ENCODE measurements at places on chromosomes 1 and 21.

DNA sequence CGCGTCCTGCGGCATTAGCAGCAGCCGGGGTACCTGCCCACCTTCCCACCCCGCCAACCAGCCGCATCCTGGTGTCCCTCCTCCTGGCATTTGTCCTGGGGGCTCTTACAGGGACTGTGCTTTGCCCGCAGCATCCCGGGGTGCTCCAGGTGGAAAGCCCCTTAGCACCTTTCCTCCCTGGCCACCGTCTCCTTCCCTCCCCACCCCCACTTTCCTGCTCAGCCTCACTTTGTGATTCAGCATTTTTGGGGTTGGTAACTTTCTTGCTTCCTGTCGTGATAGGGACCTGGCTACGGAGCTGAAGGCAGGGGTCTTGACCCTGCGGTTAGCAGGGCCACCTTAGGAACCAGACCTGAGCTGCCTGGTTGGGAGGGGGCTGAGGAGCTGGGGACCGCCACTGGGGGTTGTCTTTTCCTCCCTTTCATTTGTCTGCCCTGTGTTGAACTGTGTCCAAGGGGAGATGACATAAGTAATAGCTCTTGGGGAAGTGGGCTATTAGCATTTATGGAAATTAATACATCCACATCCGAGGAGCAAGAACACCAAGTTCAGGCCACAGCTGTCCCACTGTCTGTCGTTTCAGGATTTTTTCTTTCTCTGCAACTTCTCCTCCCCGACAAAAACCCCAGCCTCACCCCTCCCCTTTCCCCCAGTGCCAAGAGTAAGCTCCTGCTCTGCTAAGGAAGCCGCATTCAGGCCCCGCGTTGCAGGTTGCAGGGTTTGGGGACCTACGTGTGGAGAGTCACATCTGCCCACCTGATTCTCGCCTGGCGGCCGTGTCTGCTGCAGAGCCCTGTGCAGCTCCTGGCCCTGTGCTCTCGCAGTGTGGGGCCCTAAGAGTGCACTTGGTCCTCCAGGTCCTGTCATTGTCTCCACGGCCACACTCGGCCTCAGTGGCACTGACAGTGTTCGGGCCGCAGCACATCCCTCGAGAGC is 1.6 kb upstream of the NPHP4 start:
- peak; percentile 55 for DNase-seq

DNA sequence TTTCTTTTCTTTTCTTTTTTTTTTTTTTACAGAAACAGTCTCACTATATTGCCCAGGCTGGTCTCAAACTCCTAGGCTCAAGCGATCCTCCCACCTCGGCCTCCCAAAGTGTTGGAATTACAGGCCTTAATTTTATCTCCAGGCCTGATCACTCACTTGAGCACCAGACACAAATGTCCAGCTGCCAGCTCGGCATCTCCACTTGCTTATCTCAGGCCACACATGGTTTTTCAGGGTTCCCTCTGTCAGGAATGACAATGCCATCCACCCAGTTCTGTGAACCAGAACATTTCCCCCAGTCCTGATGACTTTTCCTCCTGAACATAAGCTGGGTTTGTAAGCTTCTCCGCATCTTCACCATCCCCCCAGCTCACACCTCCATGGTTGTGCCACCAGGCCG is 44.6 kb upstream of the ZNF281 start:
- DNase-seq: no peak

DNA sequence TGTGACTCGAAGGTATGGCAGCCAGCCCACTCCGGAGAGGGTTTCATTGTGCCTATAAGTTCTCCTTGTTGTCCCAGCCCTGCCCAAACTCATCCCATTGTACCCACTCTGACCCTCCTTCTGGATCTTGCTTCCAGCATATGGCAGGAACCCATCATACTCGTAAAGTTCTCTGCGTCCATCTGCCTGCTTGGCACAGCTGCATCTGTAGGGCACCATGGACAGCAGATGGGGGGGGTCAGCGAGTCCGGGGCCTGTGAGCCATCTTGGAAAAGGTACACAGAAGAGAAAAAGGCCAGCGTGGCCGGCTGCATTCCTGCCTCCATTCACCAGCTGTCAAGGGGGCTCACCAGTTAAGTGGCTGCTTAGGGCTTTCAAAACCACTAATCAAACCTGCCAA is 94.9 kb upstream of the IGSF21 start:
- no peak for DNase-seq

GRCh38 chr1:91600431-91601337 is 100.0 kb downstream of the CDC7 start:
- DNase-seq: no peak
